ENCODE measurements at places on chromosomes 1 and 21.

GRCh38 chr1:234769284-234769985, 159.5 kb upstream of the IRF2BP2 start:
- DNase-seq: no peak

GRCh38 chr1:186404454-186405051, 28.9 kb downstream of the ODR4 start:
- peak; percentile 73 for DNase-seq

GRCh38 chr1:109826446-109826845, 62.7 kb upstream of the EPS8L3 start:
- no peak for DNase-seq

DNA sequence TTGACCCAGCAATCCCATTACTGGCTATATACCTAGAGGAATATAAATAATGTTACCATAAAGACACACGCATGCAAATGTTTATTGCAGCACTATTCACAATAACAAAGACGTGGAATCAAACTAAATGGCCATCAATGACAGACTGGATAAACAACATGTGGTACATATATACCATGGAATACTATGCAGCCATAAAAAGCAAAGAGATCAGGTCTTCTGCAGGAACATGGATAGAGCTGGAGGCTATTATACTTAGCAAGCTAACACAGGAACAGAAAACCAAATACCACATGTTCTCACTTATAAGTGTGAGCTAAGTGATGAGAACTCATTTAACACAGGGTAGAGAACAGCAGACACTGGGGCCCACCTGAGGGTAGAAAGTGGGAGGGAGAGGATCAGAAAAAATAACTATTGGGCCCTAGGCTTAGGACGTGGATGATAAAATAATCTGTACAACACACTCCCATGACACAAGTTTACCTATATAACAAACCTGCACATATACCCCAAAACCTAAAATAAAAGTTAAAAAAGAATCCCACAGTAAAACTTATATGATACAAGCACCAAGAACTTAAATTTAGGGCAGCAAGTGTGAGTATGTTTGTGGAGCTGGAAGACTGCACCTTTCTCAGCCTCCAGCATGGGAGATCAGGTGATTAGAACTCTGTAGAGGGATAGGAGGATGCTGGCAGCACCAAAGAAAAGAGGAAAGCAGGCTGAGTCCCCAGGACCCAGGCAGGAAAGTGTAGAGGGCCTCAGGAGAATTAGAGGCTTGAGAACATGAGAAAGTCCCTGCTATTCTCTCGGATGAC, 320.8 kb upstream of the USP24 start:
- DNase-seq: no peak

DNA sequence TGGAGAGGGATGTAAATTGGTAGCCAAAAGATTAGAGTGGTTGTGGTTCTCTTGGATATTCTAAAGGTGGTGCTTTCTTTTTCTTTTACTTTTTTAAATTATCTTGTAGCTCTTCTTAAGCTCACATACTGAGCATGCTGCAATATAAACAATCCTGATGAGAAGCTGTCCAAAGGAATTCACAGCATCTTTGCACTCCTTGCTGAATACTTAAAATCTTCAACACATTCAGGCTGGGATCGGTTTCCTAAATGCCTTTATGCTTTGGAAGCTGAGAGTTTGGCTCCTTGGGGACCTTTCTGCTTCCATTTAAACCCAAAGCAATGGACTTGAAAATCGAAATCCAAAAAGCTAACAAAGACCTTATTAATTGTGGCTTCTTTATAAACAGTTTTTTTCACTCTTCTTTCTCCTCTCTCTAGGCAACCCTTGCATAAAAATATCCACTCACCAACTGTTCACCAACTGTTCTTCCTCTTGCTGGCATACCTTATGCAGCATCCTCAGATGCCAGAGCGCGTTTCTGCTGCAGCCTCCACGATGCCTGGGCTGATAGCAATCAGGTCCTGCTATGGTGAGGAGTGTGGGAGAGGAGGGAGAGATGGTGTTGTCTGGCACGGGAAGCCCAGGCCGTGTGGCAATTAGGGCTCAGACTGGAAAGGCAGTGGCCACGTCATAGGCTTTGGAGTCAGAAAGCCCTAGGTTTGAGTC, 535.8 kb upstream of the DAB1 start:
- no peak for DNase-seq

- no peak for DNase-seq
Measured at GRCh38 chr1:230702934-230703678, 10.8 kb downstream of the AGT start.

DNA sequence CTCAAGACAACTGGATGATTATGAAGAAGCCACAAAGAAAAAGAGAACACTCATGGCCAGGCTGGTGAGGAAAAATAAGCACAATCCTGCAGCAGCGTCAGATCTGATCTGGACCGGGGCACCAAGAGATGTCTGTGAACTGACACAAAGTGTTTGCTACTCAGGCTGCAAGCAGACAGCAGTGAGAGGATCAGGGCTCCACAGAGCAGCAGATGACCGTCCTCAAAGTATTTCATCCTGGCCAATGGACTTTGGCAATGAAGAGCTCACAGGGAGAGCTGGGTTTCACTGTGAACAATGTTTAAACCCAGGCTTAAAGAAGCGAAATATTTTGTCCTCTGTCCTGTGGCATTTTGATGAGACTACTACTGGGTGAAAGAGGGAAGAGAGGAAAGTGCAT, 299.2 kb downstream of the GPATCH2 start:
- no peak for DNase-seq

GRCh38 chr1:244456586-244456985, 4.5 kb upstream of the CATSPERE start:
- no peak for DNase-seq

GRCh38 chr1:205920159-205920558, 23.1 kb downstream of the SLC26A9 start:
- no peak for DNase-seq

- DNase-seq: no peak
Measured at GRCh38 chr1:47534436-47534835, 96.6 kb downstream of the FOXD2 start.

GRCh38 chr1:161089251-161089924, at the start of gene NECTIN4:
Gene NECTIN4, minus strand, starts transcription at chr1:161089558. Its CDS starts 262 bp downstream, at chr1:161089296.
- DNase-seq: peak; percentile 70

GRCh38 chr21:28378026-28378425, 614.7 kb downstream of the LTN1 start:
- no peak for DNase-seq

DNA sequence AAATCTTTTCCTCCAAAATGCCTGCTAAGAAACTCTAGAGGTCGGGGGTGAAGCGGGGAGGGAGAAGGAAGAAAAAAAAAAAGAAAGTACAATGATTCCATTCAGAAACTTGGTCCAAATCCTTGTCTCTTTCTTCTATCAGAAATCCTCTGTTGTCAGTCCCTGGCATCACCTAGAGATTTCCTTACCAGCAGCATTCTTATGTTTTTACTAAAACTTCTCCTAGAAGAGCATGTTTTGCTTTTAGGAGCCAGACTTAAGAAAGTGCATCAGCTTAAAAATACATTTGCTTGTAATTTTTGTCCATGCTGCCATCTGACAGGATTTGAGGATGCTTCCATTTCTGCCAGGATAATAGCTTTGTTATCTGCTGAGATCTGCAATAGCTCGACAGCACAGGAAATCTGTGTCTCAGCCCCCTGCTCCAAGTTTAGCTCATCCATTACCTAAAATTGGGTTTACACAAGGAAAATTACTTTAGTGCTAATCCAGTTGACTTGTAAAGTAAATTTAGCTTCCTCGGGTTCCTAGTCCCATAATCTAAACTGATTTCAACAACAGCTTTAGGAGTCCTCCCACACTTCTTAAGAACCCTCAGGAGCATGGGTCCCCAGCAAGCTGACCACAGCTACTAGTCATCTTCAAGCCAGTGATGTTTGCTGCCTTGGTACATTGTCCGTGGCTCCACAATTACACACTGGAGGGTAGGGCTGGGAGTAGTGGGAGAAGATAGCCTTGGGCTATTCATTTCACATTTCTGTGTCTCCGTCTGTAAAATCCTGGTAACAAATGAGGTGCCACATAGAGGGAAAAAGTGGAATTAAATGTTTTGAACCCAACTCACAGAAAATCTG, 92.3 kb upstream of the UBE2U start:
- DNase-seq: no peak

GRCh38 chr1:180369061-180369460, 133.3 kb downstream of the ACBD6 start:
- no peak for DNase-seq

- DNase-seq: no peak
Measured at GRCh38 chr1:15764269-15764764, 5.7 kb downstream of the FBLIM1 start.

DNA sequence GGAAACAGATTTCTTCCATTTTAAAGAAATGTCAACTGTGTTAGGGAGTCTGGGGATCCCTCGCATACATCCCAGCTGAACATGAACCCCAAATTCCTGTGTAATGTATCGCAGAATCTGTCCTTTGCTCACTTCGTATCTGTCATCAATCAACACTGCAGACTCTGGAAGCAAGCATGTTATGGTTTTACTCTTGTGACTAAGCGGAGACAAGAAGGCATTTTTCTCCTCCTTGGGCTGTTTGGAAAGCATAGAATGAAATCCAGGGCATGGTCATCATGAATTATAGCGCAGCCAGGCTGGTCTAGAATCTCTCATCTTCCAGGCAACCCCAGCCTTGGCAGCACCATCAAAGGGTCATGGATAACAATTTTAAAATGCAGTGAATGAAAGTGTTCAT, 290.2 kb downstream of the KIF26B start:
- DNase-seq: no peak

DNA sequence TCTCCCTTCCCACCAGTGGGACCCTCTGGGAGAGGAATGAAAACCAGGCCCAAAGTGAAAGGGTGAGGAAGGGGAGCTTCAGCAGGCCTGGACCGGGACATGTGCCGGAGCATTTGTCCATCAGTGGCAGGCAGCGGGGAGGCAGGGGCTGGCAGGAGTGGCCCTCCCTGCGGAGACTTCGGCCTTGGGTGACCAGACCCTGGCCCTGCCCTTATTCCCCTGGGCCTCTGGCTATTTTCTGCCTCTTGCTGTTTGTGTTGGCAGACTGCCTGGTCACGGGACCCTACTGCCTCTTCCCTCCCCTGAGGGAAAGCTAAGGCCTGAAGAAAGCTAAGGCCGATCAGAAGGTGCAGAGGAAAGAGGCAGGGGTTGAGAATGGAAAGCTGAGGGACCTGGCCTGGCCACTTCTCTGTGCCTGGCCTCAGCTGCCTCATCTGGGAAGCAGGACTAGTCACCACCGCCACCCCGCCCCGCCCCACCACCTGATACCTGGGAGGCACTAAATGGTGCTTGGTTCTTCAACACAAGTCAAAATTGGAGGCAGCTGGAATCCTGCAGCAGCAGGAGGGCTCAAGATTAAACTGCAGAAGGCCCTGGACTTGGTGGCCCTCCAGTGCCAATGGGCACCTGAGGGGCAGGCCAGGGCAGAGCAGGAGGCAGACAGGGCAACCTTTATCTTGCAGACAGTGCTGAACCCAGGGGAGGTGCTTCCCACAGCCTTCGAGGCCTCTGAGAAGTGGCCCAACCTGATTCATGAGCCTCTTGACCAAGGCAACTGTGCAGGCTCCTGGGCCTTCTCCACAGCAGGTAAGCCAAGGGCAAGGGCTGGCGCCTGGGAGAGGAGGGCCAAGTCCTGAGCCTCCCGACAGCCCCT, 7.9 kb downstream of the TINAGL1 start:
- DNase-seq: no peak

DNA sequence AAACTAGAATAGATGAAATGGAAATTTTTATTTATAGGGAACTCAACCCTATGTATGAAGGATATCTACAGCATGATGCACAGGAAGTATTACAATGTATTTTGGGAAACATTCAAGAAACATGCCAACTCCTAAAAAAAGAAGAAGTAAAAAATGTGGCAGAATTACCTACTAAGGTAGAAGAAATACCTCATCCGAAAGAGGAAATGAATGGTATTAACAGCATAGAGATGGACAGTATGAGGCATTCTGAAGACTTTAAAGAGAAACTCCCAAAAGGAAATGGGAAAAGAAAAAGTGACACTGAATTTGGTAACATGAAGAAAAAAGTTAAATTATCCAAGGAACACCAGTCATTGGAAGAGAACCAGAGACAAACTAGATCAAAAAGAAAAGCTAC, 7.9 kb downstream of the USP1 start:
- DNase-seq: no peak

GRCh38 chr1:164780111-164780812, 221.3 kb downstream of the PBX1 start:
- DNase-seq: no peak

DNA sequence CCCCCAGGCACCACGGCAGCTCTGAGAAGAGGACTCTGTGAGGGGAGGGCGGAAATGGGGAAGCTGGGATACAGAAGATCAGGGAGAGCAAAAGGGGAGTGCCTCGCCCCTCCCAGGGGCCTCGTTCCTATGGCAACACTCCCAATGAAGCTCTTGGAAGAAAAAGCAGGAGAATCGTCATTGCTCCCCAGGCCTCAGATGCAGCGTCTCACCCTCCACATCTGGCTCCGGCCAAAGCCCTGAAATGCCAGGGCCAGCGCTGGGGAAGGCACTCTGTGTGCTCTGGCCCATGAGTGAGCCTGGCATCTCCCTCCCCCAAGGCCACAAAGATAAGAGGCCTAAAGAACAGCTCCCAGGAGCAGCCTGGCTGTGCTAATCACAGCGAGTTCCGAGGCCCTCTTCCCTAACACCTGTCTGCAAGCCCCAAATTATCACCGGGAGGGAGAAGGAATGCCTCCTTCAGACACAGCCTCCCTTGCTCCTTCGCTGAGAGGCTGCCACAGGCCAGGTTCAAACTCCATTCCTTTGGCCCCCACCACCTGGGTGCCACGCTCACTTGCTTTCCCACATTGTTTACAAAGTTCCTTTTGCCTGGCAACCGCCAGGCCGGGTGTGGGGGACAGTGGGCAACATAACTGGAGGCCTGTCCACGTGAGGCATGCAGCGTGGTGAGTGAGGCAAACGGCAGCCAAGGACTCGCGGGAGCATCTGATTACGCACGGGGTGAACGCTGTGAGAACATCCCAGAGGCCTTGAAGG, 27.8 kb downstream of the ECE1 start:
- peak; percentile 34 for DNase-seq

DNA sequence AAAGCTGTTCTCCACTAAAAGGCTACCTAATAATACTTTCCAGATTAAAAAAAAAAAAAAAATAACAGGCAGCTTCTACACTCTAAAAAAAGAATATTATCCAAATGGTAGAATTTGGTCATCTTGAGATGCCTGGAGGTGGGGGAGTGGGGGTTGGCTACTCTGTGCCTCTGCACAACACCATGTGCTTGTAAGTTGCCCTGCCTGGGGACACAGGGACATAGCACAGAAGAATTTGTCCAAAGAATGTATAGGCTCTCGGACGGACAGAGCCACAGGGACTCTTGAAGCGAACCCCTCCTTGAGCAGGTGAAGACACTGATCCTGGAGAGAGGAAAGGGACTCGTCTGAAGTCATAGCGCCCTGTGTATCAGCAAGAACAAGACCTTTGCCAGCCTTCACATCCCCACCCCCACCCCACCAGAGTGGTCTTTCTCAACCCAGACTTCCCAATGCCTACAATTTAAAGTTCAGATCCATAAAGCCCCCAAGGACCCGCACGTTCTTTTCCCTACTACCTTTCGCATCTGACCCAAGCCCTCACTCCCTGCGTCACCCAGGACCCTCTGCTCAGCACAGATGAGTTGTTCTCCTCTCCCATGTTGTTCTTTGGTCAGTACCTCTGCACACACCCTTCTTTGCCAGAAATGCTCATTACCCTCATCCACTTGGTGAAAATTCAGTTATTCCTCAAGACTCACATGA, 72.6 kb downstream of the LGR6 start:
- DNase-seq: no peak

Measured in suppressor macrophage treated with lipopolysaccharide for 4 hours (primary cell).